T-cell (primary cell): ENCODE measurements at places on chromosomes 7 and 10.

- no peaks in the 10 kb centered on the region for H3K27me3 ChIP-seq
- no peak overlapping the region for H3K27ac ChIP-seq
- peaks cover 11% of the 10 kb centered on the region for H3K4me1 ChIP-seq
- H3K36me3 ChIP-seq: peaks cover 8% of the 10 kb centered on the region
- no peak overlapping the region for H3K4me3 ChIP-seq
Observed at GRCh38 chr10:7277867-7278266, 133.0 kb downstream of the SFMBT2 start.

DNA sequence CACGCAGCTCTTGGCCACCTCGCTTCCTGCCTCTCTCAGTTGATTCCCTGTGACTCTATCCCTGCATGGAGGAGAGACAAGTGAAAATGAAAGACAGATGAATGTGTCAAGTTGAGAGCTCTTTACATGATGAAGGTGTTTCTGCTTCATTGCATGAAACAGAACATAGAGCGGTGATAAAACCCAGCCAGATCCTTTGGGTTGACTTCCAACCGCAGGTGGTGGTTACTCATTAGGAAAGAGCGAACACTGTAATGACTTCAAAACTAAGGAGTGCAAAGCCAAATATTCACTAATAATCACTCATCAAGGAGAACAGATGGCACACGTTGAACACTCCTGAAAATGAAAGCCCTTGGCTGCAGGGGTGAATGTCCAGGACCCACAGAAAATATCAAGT lies 31.8 kb upstream of the WDR11 start:
- no peaks in the 10 kb centered on the region for H3K36me3 ChIP-seq
- H3K27ac ChIP-seq: no peak overlapping the region
- no peak for DNase-seq
- H3K4me1 ChIP-seq: no peaks in the 10 kb centered on the region

GRCh38 chr10:11331046-11331577 lies 280.3 kb downstream of the USP6NL start:
- no peak overlapping the region for H3K27ac ChIP-seq
- peaks cover 80% of the 10 kb centered on the region for H3K36me3 ChIP-seq
- no peak overlapping the region for H3K4me3 ChIP-seq
- H3K27me3 ChIP-seq: no peaks in the 10 kb centered on the region

DNA sequence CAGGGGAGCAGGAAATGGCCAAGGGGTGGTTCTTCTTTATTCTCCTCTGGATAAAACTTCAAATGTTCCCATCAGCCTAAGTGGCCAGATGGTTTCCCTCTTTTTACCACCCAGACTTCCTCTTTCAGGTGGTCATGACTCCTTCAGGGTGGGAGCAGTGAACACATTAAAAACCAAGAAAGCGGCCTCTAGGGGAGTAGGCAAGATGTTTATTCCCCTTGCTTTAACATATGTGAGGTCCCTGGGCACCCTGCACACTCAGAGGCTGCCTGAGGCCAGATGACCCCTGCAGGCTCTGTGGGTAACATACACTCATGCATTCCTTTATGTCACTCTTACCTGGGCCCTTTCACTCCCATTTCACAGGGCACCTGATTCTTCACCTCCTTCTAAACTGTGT lies 357.4 kb downstream of the ABCA13 start:
- DNase-seq: no peak
- no peak overlapping the region for H3K4me3 ChIP-seq
- no peaks in the 10 kb centered on the region for H3K36me3 ChIP-seq

GRCh38 chr10:78298835-78299234 lies 265.2 kb downstream of the RPS24 start:
- H3K4me3 ChIP-seq: no peak overlapping the region
- peaks cover 5% of the 10 kb centered on the region for H3K27me3 ChIP-seq
- no peak overlapping the region for H3K27ac ChIP-seq
- H3K36me3 ChIP-seq: no peaks in the 10 kb centered on the region
